ENCODE measurements at places on chromosomes 5 and 9.

DNA sequence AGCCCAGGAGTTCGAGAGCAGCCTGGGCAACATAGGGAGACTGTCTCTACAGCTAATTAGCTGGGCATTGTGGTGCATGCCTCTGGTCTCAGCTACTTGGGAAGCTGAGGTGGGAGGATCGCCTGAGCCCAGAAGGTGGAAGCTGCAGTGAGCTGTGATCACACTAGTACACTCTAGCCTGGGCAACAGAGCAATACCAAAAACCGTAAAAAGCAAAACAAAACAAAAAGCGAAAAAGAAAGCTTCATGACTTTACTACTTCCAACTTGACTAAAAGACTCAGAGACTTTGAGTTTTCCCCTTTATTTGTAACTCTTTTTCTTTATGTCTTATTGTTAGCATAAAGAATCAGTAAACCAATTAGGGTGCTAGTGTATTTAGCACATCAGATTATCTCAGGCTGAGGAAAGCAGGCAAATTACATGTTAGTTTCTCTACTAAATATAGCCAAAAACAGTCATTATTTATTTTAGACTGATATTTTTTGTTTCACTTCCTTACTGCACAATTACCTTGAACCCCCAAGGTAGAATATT is 5.4 kb downstream of the RAD17 start:
- DNase-seq: no peak

DNA sequence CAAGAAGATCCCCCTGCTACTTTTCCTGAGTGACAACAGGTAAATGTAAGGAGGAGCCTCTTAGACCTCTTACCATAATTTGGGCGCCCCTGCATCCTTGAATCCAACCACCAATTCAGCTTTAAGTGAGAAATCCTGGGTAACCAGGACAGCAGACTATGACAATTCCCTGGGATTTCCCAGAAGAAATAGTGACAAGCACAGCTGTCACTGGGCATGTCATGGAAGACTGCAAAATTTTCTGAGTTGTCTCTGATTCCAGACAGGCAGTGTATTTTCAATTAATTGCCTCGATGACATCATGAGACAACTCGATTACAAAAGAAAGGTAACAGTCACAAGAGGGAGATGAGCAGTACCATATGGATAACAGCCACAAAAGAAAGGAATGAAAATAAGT is 256.9 kb downstream of the BNC2 start:
- no peak for DNase-seq

DNA sequence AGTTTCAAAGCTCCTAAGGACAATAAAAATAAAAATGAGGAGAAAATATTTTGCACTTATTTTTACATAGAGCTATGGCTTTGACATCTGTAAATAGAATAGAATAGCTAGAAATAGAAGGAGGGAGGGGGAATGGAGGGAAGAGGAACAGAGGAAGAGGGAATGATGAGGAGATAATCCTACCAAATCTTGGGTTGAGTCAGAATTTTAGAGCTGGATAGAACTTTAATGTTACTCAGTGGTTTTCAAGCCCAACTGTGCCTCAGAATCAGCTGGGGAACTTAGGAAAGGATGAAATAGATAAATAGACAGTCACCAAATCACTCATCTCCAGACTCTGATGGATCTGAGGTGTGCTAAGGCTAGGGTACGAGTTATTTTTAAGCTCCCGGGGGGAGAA is 190.3 kb upstream of the FREM1 start:
- DNase-seq: no peak

GRCh38 chr9:13865869-13866268 is 448.1 kb downstream of the NFIB start:
- DNase-seq: no peak

- no peak for DNase-seq
Measured at GRCh38 chr9:19940811-19941535, 152.1 kb upstream of the SLC24A2 start.

DNA sequence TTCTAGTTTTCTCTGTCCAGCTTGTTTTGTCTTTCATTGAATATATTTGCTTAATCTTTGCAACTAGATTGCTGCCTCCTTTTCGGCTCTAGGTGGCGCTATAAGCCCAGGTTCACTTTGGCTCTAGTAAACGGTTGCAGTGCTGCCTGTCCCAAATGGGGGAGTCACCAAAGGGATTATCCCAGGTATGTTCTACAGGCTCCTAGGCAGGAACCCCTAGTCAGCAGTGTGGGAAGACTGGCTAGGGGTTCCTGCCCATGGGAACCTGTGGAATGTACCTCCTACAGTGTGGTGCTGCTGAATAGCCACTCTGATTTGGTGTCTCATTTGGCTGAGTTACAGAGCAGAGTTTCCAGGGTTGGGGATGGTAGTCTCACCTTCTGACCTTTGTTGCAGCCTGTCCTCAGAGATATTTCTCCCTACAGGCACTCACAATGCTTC is 85.2 kb downstream of the ARSB start:
- no peak for DNase-seq

DNA sequence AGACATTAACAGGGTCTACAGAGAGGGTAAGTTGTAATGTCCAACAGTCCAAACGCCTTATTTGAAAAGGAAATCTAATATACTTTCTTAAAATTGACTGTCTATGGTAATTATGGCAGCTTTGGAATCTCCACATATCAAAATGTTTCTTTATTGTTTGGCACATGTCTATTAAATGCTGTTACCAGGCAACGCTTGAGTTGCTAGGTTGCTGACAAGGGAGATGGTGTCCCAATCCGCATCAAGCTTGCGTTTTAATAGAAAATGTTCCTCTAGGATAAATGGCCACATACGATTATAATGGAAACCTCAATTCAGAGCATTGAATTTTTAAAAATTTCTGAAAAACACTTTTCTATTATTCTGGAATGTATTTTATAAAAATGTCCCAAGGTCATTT is 9.2 kb downstream of the ANXA1 start:
- DNase-seq: no peak

GRCh38 chr9:18890372-18890771 is 142.6 kb downstream of the SAXO1 start:
- no peak for DNase-seq

GRCh38 chr5:102622262-102622661 is 123.5 kb upstream of the SLCO6A1 start:
- DNase-seq: no peak

- DNase-seq: no peak
Measured at GRCh38 chr9:109289931-109290330, 30.9 kb downstream of the EPB41L4B start.

- no peak for DNase-seq
Measured at GRCh38 chr5:176664479-176664878, 17.2 kb downstream of the TSPAN17 start.

- no peak for DNase-seq
Measured at GRCh38 chr5:174614500-174615135, 109.8 kb upstream of the MSX2 start.

- no peak for DNase-seq
Measured at GRCh38 chr5:127856292-127856691, 153.1 kb downstream of the CCDC192 start.

GRCh38 chr5:41754857-41755256 is 115.4 kb downstream of the OXCT1 start:
- DNase-seq: no peak

GRCh38 chr9:100671898-100672297 is 94.0 kb downstream of the CAVIN4 start:
- DNase-seq: no peak

DNA sequence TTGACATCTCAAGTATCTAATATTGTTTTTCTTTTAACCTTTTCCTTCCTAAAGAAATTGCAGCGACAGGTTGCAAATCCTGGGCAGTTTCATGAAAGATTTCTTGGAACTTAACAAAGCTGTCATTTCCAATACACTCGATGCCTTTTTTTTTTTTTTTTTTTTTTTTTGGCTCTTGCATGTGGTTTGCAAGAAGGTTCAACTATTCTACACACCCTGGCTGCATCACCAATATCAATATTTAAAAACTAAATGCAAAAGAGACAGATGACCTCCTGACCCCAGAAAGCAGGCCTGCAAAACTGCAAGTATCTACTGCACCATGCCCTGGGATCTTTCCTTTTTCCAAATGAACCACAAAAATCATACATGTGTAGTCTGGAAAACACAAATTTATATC is 4.4 kb upstream of the NFIB start:
- no peak for DNase-seq

GRCh38 chr5:111129938-111130337 is 37.8 kb downstream of the WDR36 start:
- no peak for DNase-seq

- DNase-seq: no peak
Measured at GRCh38 chr5:108753877-108754276, 6.2 kb downstream of the FER start.

GRCh38 chr9:131418143-131419025 is 24.5 kb downstream of the PRRC2B start:
- no peak for DNase-seq

DNA sequence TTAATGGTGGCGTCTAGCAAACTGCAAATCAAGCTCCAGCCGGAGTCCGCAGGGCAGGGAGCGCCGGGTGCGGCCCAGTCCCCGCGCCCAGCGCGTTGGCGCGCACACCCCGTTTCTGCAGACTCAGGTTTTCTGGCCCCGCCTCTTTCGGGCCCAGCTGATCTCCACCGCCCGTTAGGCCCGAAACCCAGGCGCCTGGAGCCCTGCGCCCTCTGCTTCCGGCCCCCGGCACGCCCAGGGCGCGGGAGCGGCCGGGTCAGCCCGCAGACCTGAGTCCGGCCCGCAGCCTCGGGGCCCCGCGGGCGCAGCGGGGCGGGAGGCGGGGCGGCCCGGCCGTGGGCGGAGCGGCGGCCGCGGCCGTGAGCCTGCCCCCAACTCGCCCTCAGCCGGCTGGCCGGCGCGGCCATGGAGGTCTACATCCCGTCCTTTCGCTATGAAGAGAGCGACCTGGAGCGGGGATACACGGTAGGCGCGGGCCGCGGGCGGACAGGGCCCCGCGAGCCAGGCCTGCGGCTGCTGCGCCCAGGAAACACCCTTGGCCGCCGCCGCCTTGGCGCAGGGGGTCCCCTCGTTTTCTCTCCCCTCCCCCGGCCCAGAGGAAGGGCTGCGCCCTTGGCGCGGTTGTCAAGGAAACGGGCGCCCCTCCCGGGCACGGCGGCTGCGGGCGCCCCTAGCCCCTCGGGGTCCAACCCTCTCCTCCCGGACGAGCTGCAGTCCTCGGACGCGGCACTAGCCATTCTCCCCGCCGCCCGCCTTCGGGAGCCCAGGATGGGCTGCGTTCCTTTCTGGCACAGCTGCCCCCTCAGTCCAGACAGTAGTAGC is at the start of gene SNX24:
TSS of gene SNX24 (plus strand) at position 385 of the 822 bp plus-strand sequence. CDS start at position 406, 21 bp downstream.
- peak; percentile 45 for DNase-seq

DNA sequence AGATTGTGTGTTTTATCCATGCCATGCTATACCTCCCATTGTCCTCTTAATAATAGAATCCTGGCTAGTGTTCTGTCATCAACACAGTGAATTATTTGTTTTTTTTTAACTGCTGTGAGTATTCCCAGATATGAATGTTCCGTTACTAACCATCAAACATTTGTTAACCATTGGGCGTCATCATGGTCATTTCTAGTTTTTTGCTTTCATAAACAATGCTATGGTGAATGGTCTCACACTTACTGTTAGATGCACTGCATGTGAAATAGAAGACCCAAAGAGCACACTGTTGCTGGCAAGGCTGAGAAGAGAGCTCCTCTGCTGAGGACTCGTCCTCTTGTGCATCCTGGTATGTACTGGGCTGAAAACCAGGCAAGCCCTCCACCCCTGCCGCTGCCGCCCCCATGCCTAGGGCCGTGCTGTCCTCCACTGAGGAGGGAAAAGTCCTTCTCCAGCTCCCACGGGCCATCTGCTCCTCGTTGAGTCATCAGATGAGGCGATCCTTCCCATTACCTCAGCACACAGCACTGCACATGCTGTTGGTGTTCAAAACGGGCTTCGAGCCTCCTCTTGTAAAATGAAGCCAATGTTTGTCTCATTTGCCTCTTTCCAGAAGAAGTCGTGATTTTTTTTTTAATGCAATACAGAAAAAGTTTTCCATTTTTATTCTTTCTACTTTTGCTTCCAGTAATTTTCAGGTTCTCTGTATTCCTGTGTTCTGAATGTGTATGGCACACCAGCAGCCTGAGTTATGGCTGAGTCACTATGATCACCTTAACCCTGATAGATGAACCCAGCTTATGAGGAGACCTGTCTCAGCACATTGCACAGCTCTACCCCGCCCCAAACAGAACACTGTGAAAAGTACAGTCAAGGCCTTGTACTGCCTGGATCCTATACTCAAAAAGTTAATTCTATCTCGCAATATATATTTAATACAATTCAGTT is 219.0 kb downstream of the AOPEP start:
- no peak for DNase-seq

DNA sequence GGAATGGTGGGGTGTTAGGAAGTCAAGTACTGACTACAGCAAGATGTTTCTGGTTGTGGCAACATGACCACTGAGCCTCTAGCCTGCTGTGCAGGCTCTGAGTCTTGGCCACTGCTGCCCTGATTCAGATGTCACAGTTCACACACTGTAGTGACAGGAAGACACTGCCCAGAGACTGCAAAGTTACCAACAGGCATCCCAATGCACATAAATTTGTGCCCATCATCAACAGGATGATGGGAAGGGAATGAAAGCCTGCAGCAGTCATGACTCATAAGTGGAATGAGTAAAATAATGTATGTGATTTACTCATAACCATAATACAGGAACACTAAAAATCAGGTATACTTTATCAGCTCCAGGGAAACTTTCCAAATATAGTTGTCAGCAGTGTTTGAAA is 251.6 kb upstream of the HAPLN1 start:
- DNase-seq: no peak

GRCh38 chr5:133818031-133818431 is 150.4 kb downstream of the C5orf15 start:
- no peak for DNase-seq

DNA sequence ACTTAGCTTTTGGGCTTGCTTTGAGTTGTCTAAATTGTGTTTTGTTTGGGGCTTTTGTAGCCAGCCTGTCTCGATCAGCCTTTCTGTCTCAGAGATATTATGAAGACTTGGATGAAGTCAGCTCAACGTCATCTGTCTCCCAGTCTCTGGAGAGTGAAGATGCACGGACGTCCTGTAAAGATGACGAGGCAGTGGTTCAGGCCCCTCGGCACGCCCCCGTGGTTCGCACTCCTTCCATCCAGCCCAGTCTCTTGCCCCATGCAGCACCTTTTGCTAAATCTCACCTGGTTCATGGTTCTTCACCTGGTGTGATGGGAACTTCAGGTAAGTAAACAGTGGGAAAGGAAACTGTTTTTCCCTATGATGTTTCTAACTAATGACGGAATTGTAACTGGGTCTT is 48.6 kb downstream of the NUP214 start:
- no peak for DNase-seq

- no peak for DNase-seq
Measured at GRCh38 chr5:172798422-172799215, 27.6 kb upstream of the DUSP1 start.

- DNase-seq: no peak
Measured at GRCh38 chr9:82894548-82894947, 168.4 kb downstream of the RASEF start.

Data from stimulated activated CD8-positive, alpha-beta memory T cell treated with anti-CD3 and anti-CD28 coated beads, Interleukin-15, amount 100 ng/mL, for 24 hours (primary cell).